NCI-H1417 treated with DMSO at 0.1 percent for 48 hours (cell line): ENCODE measurements at places on chromosomes 2 and 18.
A peak's percentile ranks its signal among the peaks of the same experiment; 100 is the strongest.

DNA sequence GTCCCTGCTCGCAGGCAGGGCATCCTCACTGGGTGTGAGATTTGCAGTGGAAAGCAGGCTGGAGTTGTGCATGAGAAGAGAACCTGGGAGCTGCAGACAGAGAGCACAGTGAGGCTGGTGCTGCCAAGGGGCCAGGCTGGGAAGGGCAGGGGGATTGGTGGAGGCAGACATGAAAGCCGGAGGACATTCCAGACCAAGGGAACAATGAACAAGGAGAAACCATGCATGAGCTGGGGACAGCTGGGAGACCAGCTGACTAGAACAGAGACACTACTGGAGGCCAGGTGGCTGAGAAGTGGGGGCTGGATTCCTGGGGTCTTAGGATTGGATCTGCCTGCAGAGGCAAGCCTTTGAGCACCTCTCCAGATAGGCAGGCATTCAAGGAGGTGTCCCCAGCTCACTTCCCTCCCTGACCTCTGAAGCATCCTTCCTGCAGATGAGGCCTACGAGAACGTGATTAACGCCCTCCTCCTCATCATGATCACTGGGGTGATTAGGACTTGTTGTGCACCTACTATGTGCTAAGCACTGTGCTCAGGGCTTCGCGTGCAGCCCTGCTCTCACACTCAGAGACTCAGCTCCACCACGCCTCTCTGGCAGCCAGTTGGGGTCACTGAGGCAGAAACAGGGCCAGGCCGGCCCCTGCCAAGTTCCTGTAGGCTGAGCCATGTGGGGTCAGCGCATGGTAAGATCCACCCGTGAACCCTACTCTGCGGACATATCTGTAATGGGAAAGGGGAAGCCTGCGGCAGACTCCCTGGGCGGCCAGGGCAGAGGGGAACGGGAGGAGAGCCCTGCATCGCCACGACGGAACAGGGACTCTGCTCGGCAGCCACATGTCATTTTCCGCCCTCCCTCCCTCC is 74.8 kb upstream of the SLC66A3 start:
- no peak for DNase-seq

- no peak for DNase-seq
Observed at GRCh38 chr2:101230541-101231001, 22.1 kb upstream of the CNOT11 start.

DNA sequence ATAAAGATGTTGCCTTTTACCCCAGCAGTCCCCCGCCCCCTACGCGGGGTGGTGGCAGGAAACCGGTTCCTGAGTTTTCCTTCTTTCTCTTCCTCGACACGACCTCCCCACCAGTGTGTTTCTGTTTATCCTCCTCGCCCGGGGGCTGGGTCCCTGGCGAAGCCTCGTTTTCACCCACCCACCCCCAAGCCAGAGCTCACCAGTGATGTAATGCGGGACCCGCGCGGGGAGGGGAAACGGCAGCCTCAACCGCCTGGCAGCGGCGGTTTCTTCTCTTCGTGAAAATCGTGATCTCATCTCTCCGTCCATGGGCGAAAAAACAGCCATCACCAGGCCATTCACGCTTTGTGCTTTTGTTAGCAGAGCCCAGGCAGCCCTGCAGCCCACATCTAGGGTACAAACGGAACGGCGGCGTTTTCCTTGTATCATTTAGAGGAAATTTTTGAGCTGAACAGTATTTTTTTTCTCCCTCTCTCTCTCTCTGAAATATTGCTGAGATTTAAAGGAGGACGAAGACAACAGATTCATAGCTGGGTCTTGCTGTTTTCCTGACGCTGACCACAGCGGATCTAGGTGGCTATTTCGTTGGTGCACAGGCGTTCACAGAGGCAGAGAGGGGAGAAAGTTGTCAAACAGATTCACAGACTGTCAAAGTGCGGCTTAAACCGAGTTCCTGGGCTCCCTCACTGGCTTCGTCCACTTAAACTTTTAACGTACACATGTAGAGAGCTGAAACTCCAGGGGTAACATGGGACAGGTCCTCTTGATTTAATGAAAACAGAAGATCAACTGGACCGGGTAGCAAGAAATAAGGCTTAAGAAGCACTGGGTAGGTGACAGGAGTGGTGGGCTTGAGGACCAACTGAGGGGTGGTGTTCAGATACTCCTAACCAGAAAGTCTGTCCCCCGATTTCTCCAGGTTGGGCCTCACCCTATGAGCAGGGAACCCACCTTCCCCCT is 21.9 kb upstream of the PAX3 start:
- DNase-seq: no peak

DNA sequence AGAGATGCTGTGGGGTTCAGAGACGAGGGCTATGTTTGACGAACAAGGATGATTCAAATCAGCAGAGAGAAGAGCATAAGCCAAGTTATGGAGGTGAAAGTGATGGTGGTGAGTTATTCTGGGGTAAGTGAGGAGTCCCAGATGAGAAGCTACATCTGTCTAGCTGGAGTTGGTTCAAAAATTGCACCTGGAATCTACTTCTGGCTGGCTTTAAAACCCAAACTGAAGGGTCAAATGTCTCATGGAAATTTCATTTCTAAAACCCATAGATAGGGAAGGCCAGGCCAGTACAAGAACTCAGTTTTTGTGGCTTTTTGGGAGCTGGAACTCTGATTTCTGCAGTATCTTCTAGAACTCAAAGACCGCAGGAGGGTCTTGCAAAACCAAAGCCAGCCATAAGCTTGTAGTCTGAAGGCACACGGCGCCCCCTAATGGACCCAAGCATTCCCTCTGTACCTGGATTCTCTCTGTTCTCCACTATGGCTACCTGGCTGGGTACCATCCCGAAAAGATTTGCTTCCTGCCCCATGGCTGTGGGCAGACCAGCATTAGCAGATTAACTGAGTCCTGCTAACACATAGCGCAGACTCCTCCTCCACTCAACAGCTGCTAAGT is 229.1 kb upstream of the SLC14A2 start:
- no peak for DNase-seq

GRCh38 chr2:120597595-120598193 is 138.0 kb upstream of the GLI2 start:
- no peak for DNase-seq

GRCh38 chr18:79484661-79485621 is 89.2 kb downstream of the NFATC1 start:
- DNase-seq: peak; percentile 32
